Stomach (tissue), 19 donors: ENCODE measurements at places on chromosomes 6 and 20. TPM values are rescaled to one million over a fixed set of nuclear protein-coding genes. Genes with fewer than 3 reads are reported as not detected.

The MOG gene
- total RNA-seq = not detected

The CD109 gene
- total RNA-seq = 19.6 TPM

The EYA4 gene
- 16.3 TPM for total RNA-seq

DNA sequence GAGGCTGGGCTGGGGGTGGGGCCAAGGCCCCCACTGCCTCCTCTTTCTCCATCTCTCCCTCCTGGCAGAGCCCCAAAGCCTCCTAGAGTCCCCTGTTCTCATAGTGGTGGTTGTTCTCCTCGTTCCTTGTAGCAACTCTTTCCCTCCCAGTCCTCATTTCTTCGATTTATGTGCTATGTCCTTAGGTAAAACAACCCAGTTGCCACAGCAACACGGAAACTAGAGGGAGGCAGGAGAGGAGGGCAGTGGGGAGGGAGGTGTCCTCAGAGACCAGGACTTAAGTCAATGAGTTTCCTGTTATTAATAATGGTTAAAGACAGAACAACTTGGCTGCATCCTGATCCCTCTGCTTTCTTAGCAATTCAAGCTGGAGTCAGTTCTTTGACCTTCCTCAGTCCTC, 161.0 kb downstream of the INSM1 start:
- no peak for DNase-seq

- DNase-seq = no peak
Observed at GRCh38 chr20:30412972-30413371, 844.5 kb upstream of the DEFB115 start.

DNA sequence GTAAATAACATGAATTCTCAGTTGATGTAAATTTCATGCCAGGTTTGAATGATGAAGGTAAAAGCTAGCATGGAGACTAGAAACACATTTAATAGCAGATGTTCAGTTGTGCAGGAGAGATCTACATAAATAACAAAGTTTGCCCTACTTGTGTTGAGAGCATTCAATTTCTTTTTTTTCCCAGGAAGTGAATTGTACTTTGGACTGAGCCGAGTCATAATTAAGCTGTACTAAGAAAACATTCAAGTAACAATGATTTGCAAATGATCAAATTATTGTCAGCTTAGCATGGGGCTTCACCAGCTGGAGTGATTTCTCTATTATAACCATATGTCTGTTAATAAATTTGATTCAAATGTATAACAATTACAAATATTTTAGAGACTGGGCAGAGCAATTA, 893.5 kb upstream of the MAP3K7 start:
- DNase-seq = peak; percentile 29
